ENCODE measurements at places on chromosomes 5 and 9. TPM values are rescaled to one million over a fixed set of nuclear protein-coding genes. Genes with fewer than 3 reads are reported as not detected.

The RNF208 gene
- 5.4 TPM for polyA plus RNA-seq

GRCh38 chr9:124835026-124835557 is 18.2 kb upstream of the WDR38 start:
- no peak overlapping the region for H3K4me3 ChIP-seq
- no peaks in the 10 kb centered on the region for H3K36me3 ChIP-seq
- peaks cover 8% of the 10 kb centered on the region for H3K27me3 ChIP-seq
- no peak for DNase-seq
- no peak overlapping the region for H3K27ac ChIP-seq

The DDX4 gene
- polyA plus RNA-seq = 0.07 TPM

The AGXT2 gene
- not detected for polyA plus RNA-seq

DNA sequence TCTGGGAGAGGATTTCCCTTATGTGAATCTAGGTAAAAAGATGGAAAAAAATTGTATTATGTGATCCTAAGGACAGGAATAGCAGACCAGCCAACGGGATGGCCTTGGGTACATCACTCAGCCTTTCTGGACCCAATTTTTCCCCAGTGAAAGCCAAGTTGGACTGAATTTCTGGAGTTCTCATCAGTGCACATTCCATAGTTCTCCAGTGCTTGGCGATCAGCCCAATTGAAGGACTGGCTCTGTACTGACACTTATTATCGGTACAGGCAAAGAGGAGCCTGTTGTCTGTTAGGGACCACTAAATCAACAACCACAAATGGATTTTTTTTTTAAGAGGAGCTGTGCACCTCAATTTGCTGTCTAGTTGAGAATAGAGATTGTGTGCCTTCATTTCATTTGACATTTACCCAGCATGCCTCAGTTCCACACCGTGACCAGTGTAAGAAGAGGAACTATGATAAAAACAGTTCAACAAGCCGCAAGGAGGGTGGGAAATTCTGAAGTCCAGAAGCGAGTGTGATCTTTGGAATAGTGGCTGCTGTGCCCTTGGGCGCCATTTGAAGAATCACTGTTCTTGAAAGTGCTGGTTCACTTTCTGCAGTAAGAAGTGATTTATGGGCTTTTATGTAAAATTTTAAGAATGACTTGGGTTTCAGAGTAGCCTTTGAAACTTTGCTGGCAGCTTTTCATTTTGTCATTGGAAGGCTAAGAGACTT is 8.0 kb downstream of the ARL10 start:
- peak overlapping the region; percentile 9 for H3K27ac ChIP-seq
- peaks cover 17% of the 10 kb centered on the region for H3K4me1 ChIP-seq
- no peaks in the 10 kb centered on the region for H3K36me3 ChIP-seq
- H3K4me3 ChIP-seq = no peak overlapping the region

DNA sequence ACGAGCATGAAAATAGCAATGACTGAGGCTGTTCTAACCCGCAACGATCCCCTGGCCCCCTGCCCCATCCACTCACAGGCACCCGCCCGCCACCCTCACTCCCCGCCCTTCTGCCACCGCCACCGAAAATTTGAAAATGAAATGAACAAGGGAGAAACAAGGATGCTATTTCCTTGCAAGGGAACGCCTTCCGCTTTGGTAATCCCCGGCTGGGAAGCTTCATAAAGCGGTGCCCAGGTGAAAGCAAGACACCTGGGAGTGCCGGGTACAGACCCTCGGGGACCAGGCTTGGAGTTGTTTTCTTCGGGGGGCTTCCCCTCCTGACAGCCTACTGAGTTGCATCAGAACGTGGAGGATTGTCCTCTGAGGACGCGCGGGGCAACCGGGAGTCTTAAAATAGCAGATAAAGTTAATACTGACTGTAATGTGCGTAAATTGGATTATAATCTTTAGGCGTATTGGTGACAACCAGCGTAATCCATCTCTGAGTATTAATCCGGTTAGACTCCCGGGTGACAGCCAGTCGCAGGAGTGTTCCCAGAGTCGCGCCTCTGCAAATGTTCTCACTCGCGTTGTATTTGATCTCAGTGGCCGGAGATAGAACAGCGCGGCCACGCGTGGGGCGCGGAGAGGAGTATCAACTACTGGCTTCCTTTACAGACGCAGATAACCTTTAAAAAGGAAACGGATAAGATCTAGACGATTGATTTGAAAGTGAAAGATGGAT is 885 bp upstream of the MLLT3 start:
- H3K27me3 ChIP-seq = no peaks in the 10 kb centered on the region
- H3K36me3 ChIP-seq = no peaks in the 10 kb centered on the region
- peak; percentile 87 for DNase-seq

DNA sequence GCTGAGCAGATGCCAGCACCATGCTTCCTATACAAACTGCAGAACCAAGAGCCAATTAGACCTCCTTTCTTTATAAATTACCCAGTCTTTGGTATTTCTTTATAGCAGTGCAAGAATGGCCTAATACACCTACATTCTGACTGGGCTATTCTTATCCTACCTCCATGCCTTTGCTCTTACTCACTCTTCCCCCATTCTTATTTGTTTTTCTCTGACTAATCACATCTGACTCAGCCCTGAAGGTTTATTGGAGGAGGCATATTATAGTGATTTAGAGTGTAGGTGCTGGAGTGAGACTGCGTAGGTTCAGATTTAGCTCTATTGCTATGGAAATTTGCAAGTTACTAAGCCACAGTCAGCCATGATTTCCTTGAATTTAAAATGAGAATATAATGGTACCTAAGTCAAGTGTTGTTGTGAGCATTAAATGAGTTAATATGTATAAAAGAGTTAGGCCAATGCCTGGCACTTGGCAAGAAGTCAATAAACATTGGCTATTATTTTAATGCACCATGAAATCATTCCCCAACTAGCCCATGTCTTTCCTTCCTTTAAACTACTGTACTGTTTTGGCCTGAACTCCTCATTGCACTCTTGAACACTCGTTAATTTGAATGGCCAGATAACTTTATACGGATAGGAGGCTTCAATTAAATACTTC is 531.2 kb upstream of the ZNF608 start:
- no peak for DNase-seq
- no peaks in the 10 kb centered on the region for H3K27me3 ChIP-seq
- H3K4me1 ChIP-seq = no peaks in the 10 kb centered on the region
- H3K27ac ChIP-seq = no peak overlapping the region

The ADGRV1 gene
- not detected for polyA plus RNA-seq
